Testis (tissue), 5 donors: ENCODE measurements at places on chromosomes 1 and 21.

DNA sequence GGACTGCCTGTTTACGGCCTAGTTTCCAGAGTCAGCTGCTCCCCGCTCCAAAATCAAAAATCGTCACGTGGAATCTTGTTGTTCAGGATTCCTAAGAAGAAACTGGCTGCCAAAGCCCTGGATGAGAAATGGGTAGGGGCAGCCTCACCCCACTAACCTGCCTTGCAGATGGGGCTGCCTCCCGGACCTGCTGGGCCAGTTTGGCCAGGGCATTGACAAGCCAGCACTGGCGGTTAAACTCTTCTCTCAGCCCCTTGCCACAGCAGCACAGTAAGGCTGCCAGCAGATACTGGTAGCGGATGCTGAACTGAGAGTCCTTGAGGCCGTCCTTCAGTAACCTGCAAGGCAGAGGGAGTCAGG, 31.6 kb upstream of the PPP1R15B start:
- no peaks in the 10 kb centered on the region for H3K36me3 ChIP-seq
- H3K27me3 ChIP-seq: no peaks in the 10 kb centered on the region
- no peak for DNase-seq
- H3K4me1 ChIP-seq: peaks cover 27% of the 10 kb centered on the region
- no peak overlapping the region for H3K4me3 ChIP-seq

DNA sequence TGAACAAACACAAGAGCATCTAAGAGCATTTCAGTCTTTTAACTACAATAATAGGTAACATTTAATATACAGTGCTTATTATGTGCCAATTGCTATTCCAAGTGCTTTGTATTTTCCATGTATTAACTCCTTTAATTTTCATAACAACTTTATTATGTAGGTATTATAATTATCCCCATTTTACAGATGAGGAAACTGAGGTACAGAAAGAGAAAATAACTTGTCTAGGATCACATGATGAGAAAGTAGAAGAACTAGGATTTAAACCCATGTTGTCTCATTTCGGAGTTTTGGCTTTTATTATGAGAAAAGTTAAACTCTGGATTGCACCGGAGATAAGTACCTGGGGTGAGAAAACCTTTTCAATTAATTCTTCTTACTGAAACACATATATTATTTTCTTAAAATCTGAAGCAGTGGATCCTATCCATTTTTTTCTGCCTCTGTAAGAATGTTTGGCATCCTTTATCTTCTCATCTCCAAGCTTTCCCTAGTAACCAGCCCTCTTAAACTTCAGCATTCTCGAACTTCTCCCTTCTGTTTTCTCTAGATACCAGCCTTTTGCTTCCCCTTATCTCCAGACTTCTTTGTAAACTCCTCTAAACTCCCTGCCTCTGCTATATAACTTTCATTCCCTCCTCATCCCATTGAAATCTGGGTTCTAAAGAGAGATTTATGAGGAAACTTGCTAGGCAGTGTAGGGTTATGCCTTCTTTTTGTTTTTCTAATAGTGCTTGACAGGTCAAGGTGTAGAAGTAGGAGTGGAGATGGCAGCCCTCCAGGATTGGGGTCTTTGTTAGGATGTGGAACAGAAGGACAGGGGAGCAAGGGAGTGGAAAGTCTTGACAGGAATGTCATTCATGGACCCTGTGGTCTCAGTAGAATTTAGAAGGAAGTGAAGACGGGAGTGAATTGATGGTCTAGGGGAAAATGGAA, 28.3 kb downstream of the POU2F1 start:
- H3K27me3 ChIP-seq: no peaks in the 10 kb centered on the region
- no peaks in the 10 kb centered on the region for H3K4me1 ChIP-seq
- DNase-seq: no peak

DNA sequence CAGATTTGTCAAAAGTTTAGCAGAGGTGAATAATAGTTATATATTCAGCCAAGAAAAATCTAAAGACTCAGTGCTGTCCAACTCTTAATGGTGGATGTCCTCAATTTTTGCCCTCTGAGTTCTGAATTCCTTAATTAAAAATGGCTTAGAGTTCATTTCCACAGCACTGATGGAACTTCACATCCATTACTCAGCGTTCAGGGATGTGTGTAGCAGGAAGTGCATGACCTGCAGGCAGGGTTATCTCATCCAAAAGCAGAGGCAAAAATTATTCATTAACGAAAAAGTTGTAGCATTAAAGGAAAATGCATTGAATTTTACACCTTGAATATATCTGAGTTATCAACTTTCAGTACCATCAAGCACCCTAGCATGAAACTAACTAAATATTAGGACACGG, 96.7 kb downstream of the ZP4 start:
- no peaks in the 10 kb centered on the region for H3K4me1 ChIP-seq
- H3K27me3 ChIP-seq: no peaks in the 10 kb centered on the region
- H3K27ac ChIP-seq: no peak overlapping the region
- no peak overlapping the region for H3K4me3 ChIP-seq

- no peaks in the 10 kb centered on the region for H3K27me3 ChIP-seq
- no peak for DNase-seq
- H3K4me3 ChIP-seq: no peak overlapping the region
- peaks cover 10% of the 10 kb centered on the region for H3K4me1 ChIP-seq
Observed at GRCh38 chr21:34997294-34997693, 51.8 kb downstream of the RUNX1 start.

DNA sequence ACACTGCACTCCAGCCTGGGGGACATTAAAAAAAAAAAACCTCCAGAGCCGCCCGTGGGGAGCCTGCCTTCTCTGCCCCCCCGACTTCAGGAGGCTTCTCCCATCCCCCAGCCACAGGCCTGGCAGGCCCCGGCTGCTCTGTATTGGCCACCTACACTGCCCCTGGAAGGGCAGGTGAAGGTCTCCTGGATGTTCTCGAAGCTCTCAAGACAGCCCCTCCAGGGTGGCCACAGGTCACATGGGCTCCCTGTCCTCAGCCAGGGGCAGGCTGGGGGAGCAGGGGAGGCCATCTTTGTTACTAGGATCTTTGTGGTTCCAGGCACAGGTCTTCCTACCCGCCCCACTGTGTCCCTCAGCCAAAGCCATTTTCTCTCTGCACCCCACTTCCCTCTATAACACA, 32.8 kb downstream of the PADI6 start:
- DNase-seq: no peak
- H3K27me3 ChIP-seq: no peaks in the 10 kb centered on the region
- no peak overlapping the region for H3K4me3 ChIP-seq
- no peak overlapping the region for H3K27ac ChIP-seq
- no peaks in the 10 kb centered on the region for H3K36me3 ChIP-seq
